ENCODE measurements at places on chromosomes 3 and 15. TPM values are rescaled to one million over a fixed set of nuclear protein-coding genes. Genes with fewer than 3 reads are reported as not detected.

The LXN gene
- total RNA-seq: 20.6 TPM

- no peak for DNase-seq
Measured at GRCh38 chr15:95770196-95770595, 560.3 kb upstream of the NR2F2 start.

DNA sequence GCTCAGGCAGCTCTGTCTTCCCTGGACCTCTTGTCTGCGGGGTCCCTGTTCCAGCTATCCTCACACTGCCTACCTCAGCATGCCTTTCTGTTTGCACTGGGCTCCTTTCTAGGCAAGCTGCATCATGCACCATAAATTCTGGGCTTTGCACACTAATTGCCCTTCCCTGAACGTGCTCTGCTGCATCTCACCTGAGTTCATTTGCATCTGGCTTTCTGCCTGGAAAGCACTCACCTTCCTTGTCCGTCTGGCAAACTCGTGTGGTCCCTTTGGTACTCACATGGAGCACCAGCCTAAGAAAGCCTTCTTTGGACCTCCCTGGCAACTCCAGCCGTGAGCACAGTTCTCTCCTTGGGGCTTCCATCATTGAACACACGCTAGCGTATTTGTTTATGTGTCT, 365.6 kb downstream of the SV2B start:
- no peak for DNase-seq

The IFT80 gene
- 36.6 TPM for total RNA-seq

- no peak for DNase-seq
Measured at GRCh38 chr15:81322676-81323253, 1.2 kb downstream of the STARD5 start.

The TTC23 gene
- 23.6 TPM for total RNA-seq

GRCh38 chr3:171775943-171776342, 34.3 kb downstream of the PLD1 start:
- no peak for DNase-seq

- no peak for DNase-seq
Measured at GRCh38 chr3:12138044-12138443, 20.7 kb downstream of the TIMP4 start.

- DNase-seq: no peak
Measured at GRCh38 chr3:155495387-155495786, 201.9 kb upstream of the STRIT1 start.

DNA sequence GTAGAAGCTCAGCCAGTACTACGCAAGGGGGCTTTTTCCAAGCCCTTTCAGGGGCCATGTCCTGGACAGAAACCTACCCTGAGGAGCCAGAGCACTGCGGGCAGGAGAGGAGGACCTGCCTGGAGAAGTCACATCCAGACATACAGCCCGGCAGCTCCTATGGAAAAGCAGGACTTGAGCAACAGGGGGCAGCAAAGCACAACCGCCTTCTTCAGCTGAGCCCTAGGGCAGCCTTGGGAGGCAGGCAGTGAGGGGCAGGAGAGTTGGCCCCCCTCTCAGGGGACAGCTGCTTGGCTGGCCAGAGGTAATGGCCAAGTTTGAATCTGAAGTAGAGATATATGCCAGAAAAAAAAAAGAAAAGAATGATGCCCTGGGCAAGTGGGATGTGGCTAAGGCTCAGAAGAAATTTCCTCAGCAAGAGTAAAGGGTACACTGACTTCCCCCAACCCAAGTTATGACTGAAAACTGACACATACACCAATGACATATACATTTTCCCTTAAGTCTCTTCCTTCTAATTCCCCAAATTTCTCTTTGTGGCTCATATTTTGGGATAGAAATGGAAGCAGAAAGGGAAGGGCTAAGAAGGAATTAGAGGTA, 56.9 kb downstream of the CYP19A1 start:
- peak; percentile 60 for DNase-seq

DNA sequence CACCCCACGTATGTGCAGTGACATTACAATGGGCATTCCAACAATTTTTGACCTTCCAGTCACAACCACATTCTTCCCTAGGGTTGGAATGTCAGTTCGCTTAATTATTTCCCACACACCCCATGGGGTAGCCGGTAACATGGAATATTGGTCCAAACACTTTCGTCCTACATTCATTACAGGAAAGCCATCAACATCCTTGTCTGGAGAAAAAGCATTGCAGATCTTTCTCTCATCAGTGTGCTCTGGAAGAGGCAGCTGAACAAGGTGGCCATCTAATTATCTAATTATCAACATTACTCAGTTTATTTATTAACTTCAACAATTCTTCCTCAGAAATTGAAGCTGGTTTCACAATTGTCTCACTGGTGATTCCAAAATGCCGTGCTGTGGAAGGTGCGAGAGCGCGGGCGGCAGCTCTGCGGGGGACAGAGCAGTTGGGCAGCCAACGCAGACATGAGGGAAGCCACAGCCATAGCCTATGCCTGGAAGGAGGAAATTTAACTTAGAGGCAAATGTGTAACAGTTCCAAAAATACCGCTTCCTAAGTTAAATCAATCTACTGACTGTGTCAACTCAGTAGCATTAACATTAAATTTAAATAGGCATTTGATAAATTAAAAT, 1158.9 kb upstream of the EPHA6 start:
- no peak for DNase-seq

DNA sequence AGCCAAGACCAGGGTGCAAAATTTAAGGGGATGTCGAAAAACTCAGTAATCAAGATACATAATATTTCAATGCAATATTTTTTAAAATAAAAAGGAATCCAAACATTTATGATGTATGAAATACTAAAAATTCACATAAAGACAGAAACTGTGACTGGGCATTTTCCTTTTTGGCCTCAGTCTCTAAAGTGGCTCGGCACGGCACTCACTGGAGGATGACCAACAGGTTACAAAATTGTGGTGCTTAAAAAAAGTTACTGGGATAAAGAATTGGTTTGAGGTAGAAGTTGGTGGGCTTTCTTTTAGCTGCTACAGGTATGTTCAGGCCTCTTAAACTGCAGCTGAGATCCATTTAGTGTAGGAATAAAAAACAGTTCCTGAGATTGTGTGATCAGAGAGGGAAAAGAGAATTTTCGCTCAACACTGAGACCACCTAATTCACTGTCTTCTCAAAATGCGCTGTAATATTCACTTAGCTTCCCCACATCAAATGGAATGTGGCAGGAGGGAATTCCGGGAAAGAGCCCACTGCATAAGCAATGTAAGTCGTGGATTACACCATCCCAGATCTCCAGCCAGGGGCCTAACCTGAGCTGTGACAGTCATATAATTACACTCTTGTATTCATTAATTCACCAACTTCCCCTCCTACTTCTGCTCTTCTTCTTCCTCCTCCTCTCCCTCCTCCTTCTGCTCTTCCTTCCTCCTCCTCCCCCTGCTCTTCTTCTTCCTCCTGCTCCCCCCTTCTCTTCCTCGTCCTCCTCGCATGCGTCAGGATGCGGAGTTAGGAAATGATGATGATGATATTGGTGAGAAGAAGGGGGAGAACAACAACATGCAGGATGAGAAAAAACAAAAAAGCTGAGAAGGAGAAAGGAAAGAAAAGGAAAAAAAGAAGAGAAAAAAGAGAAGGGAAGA, 45.9 kb downstream of the HES1 start:
- no peak for DNase-seq
